ENCODE measurements at places on chromosomes 1 and 21.
A peak's percentile ranks its signal among the peaks of the same experiment; 100 is the strongest.

DNA sequence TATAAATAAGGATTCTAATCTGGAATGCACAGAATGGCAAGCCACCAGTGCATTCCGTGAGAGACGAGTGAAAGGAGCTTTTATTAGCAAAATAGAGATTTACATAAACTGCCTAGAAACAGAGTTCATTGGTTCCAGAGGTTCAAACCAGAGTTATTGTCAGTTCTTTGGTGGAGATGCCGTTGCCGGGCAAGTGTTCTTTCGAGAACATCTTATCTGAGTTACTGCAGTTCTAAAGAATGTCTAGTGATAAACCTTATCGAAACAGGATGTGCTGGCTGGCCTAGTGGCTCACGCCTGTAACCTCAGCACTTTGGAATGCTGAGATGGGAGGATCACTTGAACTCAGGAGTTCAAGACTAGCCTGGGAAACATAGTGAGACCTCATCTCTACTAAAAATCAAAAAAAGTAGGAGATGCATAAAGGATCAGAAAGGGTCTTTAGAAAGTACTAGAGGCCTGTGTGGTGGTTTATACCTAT is 19.9 kb upstream of the EVI5 start:
- H3K27ac ChIP-seq, result peak overlapping the region; percentile 56
- no peak overlapping the region for H3K4me3 ChIP-seq
- no peaks in the 10 kb centered on the region for H3K4me1 ChIP-seq
- no peaks in the 10 kb centered on the region for H3K27me3 ChIP-seq
- no peaks in the 10 kb centered on the region for H3K36me3 ChIP-seq

- peak; percentile 88 for DNase-seq
- no peak overlapping the region for H3K4me3 ChIP-seq
- no peaks in the 10 kb centered on the region for H3K27me3 ChIP-seq
Observed at GRCh38 chr1:151251656-151252470, 2.7 kb upstream of the PSMD4 start.

DNA sequence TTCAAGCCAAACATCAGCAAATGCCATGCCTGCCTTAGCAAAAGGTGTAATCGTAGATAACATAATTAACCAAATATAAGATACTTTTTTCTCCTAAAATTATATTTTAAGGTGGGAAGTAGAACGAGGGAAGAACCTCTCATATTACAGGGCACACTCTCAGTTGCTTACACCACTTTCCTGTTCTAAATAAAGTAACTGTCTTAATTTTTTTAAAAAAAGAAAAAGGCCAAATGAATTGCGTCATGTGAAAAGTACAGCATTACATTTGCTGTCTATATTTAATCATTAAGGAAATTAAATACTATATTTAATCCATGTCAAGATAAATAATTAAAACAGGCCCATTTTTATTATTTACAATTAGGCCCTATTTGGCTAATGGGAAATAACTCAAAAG is 23.7 kb downstream of the JAK1 start:
- no peaks in the 10 kb centered on the region for H3K27me3 ChIP-seq
- no peaks in the 10 kb centered on the region for H3K36me3 ChIP-seq
- no peak overlapping the region for H3K4me3 ChIP-seq

DNA sequence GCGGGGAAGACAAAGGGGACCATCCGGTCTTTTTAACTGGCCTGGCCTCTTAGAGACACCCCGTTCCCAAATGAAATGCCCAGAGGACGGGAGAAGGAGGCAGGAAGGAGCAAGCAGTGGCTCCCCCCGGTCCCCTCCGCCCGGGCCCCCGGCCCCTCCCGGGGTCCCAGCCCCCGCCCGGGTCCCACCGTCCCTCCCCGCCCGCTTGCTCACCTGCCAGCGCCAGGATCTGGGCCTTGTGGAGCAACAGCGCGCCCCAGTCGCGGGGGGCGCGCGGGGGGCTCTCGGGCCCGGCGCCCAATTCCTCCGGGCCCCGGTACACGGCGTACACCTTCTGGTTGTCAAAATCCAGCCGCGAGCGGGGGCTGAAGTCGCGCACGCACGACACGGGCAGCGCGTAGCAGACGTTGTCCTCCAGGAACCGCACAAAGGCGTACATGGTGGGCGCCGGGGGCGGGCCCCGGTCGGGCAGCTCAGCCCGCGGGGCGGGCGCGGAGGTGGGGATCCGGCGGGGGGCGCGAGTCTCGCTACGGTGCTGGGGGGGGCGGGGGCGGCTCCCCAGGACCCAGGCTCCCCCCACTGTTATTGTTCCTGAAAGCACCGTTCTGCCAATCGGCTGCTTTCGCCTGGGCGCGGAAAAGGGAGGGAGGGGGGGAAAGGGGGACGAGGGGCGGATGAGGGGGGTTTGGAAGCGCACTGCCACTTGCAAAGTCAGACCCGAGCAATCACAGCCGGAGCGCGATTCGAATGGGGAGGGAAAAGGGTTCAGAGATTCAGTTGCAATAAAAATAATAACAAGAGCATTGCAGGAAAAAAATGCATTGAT is at the start of gene BEND5:
TSS of gene BEND5 (minus strand) at position 499 of the 826 bp plus-strand sequence. CDS start at position 439, 60 bp downstream.
- H3K27ac ChIP-seq, result peak within 1 kb of the TSS; percentile 76
- H3K27me3 ChIP-seq, result no peaks in the 10 kb centered on the region
- peaks cover 44% of the 10 kb centered on the region for H3K4me1 ChIP-seq
- DNase-seq, result peak; percentile 93

- no peak for DNase-seq
- H3K27ac ChIP-seq, result no peak overlapping the region
- H3K36me3 ChIP-seq, result no peaks in the 10 kb centered on the region
- no peaks in the 10 kb centered on the region for H3K27me3 ChIP-seq
- H3K4me1 ChIP-seq, result no peaks in the 10 kb centered on the region
- no peak overlapping the region for H3K4me3 ChIP-seq
Observed at GRCh38 chr1:24329797-24330543, 10.8 kb downstream of the GRHL3 start.

GRCh38 chr1:201169971-201170532 is 15.8 kb upstream of the TMEM9 start:
- H3K4me1 ChIP-seq, result peaks cover 4% of the 10 kb centered on the region
- H3K27ac ChIP-seq, result peak overlapping the region; percentile 96
- H3K36me3 ChIP-seq, result no peaks in the 10 kb centered on the region
- H3K4me3 ChIP-seq, result peak overlapping the region; percentile 70
- no peaks in the 10 kb centered on the region for H3K27me3 ChIP-seq
- no peak for DNase-seq

- H3K36me3 ChIP-seq, result no peaks in the 10 kb centered on the region
- no peak for DNase-seq
- H3K27me3 ChIP-seq, result peaks cover 5% of the 10 kb centered on the region
Observed at GRCh38 chr21:32137266-32137665, 141.6 kb downstream of the MIS18A start.

DNA sequence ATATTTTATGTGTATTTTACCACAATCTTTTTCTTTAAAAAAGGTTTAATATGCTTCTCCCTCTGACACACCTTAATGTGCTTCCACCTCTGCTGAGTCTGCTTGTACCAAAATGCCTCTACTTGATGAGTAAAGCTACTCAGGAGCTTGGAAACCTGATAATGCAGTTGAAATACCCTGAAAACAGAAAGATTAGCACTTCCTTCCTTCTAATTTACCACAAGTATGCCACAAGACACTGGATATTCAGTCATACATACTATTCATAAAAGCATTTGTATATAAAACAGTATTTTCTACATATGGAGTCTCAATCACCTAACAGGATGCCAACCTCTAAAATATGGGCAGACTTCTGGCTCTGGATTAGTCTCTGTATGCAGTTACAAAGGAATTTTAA is 55.0 kb downstream of the SLC35D1 start:
- H3K27ac ChIP-seq, result no peak overlapping the region
- DNase-seq, result no peak
- H3K36me3 ChIP-seq, result peaks cover 50% of the 10 kb centered on the region

GRCh38 chr1:42403880-42404400 is 23.3 kb downstream of the RIMKLA start:
- H3K27ac ChIP-seq, result no peak overlapping the region
- no peaks in the 10 kb centered on the region for H3K27me3 ChIP-seq
- DNase-seq, result no peak
- no peaks in the 10 kb centered on the region for H3K4me1 ChIP-seq

- H3K4me3 ChIP-seq, result no peak overlapping the region
- no peak overlapping the region for H3K27ac ChIP-seq
- no peaks in the 10 kb centered on the region for H3K27me3 ChIP-seq
- H3K4me1 ChIP-seq, result peaks cover 33% of the 10 kb centered on the region
- H3K36me3 ChIP-seq, result peaks cover 22% of the 10 kb centered on the region
- no peak for DNase-seq
Observed at GRCh38 chr1:77783141-77783540, 3.7 kb downstream of the MIGA1 start.

GRCh38 chr1:161954466-161954865 is 69.2 kb downstream of the OLFML2B start:
- H3K27ac ChIP-seq, result no peak overlapping the region
- H3K36me3 ChIP-seq, result peaks cover 14% of the 10 kb centered on the region
- no peaks in the 10 kb centered on the region for H3K27me3 ChIP-seq
- no peak for DNase-seq
- no peak overlapping the region for H3K4me3 ChIP-seq

- no peaks in the 10 kb centered on the region for H3K36me3 ChIP-seq
- DNase-seq, result no peak
- H3K4me1 ChIP-seq, result no peaks in the 10 kb centered on the region
- peaks cover 4% of the 10 kb centered on the region for H3K27me3 ChIP-seq
Observed at GRCh38 chr1:29878501-29878900, 642.2 kb downstream of the PTPRU start.

GRCh38 chr1:154265586-154265985 is 6.8 kb upstream of the HAX1 start:
- H3K27me3 ChIP-seq, result no peaks in the 10 kb centered on the region
- H3K4me3 ChIP-seq, result no peak overlapping the region
- H3K36me3 ChIP-seq, result peaks cover 60% of the 10 kb centered on the region

- H3K36me3 ChIP-seq, result no peaks in the 10 kb centered on the region
- H3K4me1 ChIP-seq, result peaks cover 12% of the 10 kb centered on the region
- no peak overlapping the region for H3K4me3 ChIP-seq
- no peak for DNase-seq
Observed at GRCh38 chr1:8211251-8211882, 106.5 kb upstream of the SLC45A1 start.

- DNase-seq, result peak; percentile 89
- no peak overlapping the region for H3K4me3 ChIP-seq
- no peak overlapping the region for H3K27ac ChIP-seq
- no peaks in the 10 kb centered on the region for H3K27me3 ChIP-seq
Observed at GRCh38 chr1:179079113-179079761, 2.6 kb upstream of the TOR3A start.

DNA sequence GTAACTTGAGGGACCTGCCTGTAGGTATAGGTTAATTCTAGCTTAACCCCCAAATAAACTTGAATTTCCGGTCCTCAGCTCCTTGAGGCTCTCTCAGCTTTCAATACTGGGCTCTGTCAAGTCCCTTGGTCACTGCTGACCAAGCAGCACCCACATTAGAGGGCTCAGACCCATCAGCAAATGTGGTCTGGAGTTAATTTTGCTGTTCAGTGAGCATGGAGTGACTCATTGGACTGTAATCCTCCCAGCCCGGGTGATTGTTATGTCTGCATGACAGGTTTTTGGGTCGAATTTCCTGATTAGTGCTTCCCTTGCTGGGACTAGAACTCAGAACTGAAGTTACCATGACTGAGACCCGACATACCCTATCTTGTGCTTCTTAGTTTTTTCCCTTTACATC is 130.6 kb downstream of the URB2 start:
- H3K36me3 ChIP-seq, result no peaks in the 10 kb centered on the region
- no peaks in the 10 kb centered on the region for H3K4me1 ChIP-seq

DNA sequence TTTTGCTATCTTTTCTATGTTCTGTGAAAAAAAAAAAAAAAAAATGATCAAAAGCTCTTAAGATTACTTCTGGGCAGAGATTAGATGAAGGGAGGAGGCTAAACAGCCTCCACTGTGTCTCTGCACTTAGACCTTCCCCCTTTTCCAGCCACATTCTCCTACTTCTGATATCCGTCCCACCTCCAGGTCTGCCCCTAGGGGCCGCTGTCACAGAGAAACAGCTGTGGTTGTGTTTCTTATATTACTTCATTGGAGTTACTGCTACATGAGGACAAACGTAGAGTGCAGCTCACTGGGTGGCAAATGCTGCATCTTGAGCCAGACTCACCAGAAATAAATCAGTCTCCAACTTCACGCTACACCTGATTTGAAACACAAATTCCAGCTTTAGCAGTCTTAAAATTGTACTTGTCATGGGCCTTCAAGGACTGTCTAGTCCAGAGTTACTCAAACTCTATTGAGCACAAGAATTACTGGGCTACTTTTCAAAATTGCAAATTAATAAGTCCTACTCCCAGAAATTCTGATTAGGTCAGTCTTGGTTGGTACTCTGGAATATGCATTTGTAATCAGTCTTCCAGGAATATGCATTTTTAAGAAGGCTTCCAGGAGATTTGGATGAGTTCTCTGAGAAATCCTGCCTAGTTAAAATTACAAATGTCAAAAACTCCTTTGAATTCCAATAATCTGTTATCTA is 125.2 kb upstream of the PTBP2 start:
- H3K36me3 ChIP-seq, result no peaks in the 10 kb centered on the region
- peak; percentile 46 for DNase-seq
- H3K27ac ChIP-seq, result no peak overlapping the region

- H3K27me3 ChIP-seq, result no peaks in the 10 kb centered on the region
- peaks cover 10% of the 10 kb centered on the region for H3K4me1 ChIP-seq
- peak; percentile 84 for DNase-seq
- H3K4me3 ChIP-seq, result no peak overlapping the region
Observed at GRCh38 chr1:22814176-22815042, 103.8 kb downstream of the EPHB2 start.

GRCh38 chr1:176033881-176034280 is 173.2 kb downstream of the COP1 start:
- H3K27me3 ChIP-seq, result no peaks in the 10 kb centered on the region
- peaks cover 23% of the 10 kb centered on the region for H3K36me3 ChIP-seq
- no peak overlapping the region for H3K27ac ChIP-seq

DNA sequence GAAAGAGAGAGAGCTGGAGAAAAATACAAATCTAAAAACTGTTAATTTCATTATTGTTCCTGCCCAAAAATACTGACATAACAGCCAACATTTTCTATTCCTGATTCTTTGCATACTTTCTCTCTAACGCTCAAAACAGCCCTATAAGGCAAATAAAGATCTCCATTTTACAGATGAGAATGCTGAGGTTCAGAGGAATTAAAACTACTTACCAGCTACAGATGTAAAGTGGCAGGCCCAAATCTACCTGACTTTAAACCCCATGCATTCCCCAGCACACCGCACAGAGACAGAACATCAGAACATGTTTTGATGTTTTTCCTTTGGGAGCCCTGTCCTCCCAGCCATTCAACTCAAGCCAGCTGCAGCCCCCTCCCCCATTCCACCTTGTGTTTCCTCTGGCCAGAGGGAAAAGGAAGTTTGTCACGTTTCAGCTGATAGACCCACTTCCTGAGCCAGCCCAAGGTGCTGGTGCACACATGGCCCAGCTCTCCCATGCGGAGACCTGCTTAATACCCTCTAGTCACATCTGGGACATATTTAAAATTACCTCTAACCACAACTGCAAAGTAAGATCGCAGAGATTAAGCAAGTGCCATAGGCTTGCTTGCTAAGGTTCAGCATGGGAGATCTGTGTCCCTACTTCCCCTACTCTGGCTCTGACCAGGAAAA is 133.1 kb upstream of the NFIA start:
- no peaks in the 10 kb centered on the region for H3K36me3 ChIP-seq
- H3K27me3 ChIP-seq, result no peaks in the 10 kb centered on the region
- DNase-seq, result peak; percentile 51
- no peak overlapping the region for H3K27ac ChIP-seq

- H3K27ac ChIP-seq, result no peak overlapping the region
- H3K36me3 ChIP-seq, result peaks cover 17% of the 10 kb centered on the region
- no peaks in the 10 kb centered on the region for H3K4me1 ChIP-seq
- no peak for DNase-seq
- no peaks in the 10 kb centered on the region for H3K27me3 ChIP-seq
Observed at GRCh38 chr1:114388432-114389003, 122.5 kb downstream of the TRIM33 start.

GRCh38 chr1:200670242-200671118 is 773 bp upstream of the DDX59 start:
- peaks cover 43% of the 10 kb centered on the region for H3K4me1 ChIP-seq
- H3K27ac ChIP-seq, result peak overlapping the region; percentile 87
- peak overlapping the region; percentile 55 for H3K4me3 ChIP-seq
- H3K36me3 ChIP-seq, result peaks cover 8% of the 10 kb centered on the region

Measured in stomach (tissue), 19 donors.